ENCODE measurements at places on chromosomes 2 and 18. TPM values are rescaled to one million over a fixed set of nuclear protein-coding genes. Genes with fewer than 3 reads are reported as not detected.

Gene TBR1
- 0.02 TPM for total RNA-seq

Gene TRABD2A
- 4.5 TPM for total RNA-seq

Gene PXDN
- total RNA-seq = 1.1 TPM

Gene TEX44
- not detected for total RNA-seq

- DNase-seq = no peak
Measured at GRCh38 chr2:102229141-102229769, 42.4 kb downstream of the IL1RL2 start.

GRCh38 chr2:202643012-202643858 lies 8.5 kb downstream of the FAM117B start:
- no peak for DNase-seq

GRCh38 chr2:136114382-136114781 lies 3.6 kb downstream of the CXCR4 start:
- no peak for DNase-seq

GRCh38 chr2:234163510-234164045 lies 113.1 kb downstream of the SPP2 start:
- no peak for DNase-seq
